ENCODE measurements at places on chromosomes 12 and 14.

GRCh38 chr12:81956468-81956860 lies 197.3 kb upstream of the PPFIA2 start:
- no peak for DNase-seq

GRCh38 chr14:40221428-40221827 lies 789.2 kb upstream of the FBXO33 start:
- DNase-seq = no peak

DNA sequence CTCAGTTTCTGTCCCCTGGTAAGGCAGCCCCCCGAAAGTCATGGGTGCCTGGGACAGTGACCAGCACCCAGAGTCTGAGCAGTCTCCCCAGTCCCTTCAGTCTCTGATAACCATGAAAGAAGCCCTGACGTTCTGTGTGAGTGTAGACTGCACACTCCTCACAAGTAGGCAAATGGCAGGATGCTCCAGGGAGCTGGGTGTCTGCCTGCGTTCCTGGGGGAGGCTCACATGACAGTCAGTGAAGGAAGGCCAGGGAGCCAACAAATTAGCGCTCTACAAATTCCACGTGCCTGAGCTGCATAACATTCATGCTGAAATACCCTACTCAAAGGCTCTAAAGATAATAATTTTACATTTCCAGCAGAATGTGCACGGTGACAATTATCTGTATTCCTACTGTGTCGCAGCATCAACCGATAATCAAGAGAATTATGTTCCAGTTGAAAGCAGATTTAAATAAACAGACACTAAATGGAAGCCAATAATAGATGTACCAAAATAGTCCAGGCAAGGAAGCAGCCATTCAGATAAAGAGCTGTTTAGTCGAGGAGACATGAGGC lies 56.3 kb downstream of the ASCL1 start:
- DNase-seq = no peak

- DNase-seq = peak; percentile 44
These were observed 60.6 kb downstream of the FBXL14 start for GRCh38 chr12:1533602-1534304.

DNA sequence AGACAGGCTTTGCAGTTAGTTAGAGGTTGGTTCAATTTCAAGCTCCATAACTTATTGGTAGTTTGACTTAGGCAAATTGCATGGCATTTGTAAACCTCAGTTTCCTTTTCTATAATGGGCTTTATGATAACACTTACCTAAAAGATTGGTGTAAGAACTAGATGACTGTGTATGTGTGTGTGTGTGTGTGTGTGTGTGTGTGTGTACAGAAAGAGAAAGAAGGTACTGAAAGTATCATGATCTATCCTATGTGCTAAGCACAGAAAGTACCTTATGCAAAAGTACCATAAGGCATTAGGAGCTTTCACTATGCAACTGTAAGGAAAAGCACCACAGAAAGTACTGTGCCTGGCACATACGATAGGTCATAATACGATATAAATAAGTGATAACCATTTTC lies 304.3 kb upstream of the KITLG start:
- no peak for DNase-seq

DNA sequence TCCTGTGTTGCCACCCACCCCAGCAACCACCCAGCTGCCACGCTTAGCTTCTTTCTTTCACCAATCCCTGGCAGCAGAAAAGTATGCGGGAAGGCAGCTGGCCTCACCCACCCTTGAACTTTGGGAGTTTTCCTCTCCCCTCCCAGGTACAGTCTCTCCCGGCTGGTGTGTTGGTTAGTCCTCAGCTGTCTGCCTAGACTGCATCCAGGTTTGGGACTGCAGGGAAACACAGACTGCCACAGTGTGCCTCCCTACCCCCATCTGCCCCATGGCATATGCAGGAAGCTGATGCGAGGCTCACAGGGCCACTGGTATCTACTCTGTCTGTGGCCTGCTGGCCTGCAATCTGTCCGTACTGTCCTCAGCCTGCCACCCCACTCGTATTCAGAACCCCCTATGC lies 2.1 kb downstream of the CD9 start:
- DNase-seq = no peak

GRCh38 chr12:51871126-51871525 lies 16.8 kb upstream of the ANKRD33 start:
- DNase-seq = no peak

DNA sequence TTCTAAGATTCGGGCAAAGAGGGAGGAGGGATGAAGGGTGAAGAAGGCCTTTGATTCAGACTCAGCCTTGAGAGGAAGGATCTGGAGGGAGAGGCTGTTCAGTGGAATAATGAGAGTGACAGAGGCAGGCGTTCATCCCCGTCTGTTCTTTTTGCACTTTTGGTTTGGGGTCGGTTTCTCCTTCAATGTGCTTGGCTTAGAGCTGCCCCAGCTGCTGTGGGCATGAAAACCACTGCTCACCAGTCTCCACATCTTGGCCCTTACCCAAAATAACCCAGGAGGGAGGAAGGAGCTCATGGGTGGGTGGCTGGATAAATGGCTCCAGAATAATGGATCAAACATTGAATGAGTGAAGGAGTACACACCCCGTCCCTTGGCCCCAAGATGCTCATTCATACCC lies 261.7 kb upstream of the FKBP4 start:
- DNase-seq = no peak
